ENCODE measurements at places on chromosomes 16 and 17. TPM values are rescaled to one million over a fixed set of nuclear protein-coding genes. Genes with fewer than 3 reads are reported as not detected.
A peak's percentile ranks its signal among the peaks of the same experiment; 100 is the strongest.

GRCh38 chr16:58389724-58390123 lies 2.5 kb upstream of the GINS3 start:
- DNase-seq: no peak
- H3K36me3 ChIP-seq: no peaks in the 10 kb centered on the region
- no peak overlapping the region for H3K27ac ChIP-seq
- H3K4me3 ChIP-seq: no peak overlapping the region

- H3K4me3 ChIP-seq: peak overlapping the region; percentile 75
- H3K27me3 ChIP-seq: no peaks in the 10 kb centered on the region
- peaks cover 4% of the 10 kb centered on the region for H3K36me3 ChIP-seq
- DNase-seq: no peak
Observed at GRCh38 chr17:7560172-7561027, 1.3 kb upstream of the SENP3 start.

DNA sequence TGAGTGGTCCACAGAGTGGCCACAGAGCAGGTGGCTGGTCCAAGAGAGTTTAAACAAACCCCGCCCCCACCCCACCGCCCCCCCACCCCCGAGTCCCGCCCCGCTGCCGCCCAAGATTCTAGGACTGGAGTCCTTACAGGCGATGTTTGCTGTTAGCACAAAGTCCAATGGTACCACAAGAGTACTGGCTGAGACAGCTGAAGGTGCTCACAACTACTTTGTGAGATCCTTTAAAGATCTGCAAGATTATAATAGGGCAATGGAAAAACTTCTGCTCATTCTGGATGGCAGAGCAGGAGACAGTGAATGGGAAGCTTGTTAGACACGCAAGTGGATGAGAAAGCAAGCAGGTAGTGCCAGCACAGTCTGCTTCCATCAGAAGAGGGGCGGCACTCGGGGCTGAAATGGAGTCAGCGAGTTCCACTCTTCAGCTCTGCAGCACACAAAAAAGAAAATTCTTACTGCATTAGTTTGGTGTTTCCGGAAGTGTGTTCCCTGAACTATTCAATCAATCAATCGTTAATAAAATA lies 4.7 kb upstream of the TEKT3 start:
- DNase-seq: no peak
- no peak overlapping the region for H3K4me3 ChIP-seq

- H3K4me1 ChIP-seq: no peaks in the 10 kb centered on the region
- H3K4me3 ChIP-seq: no peak overlapping the region
- no peaks in the 10 kb centered on the region for H3K36me3 ChIP-seq
- H3K27ac ChIP-seq: peak overlapping the region; percentile 57
Observed at GRCh38 chr16:77336637-77337036, 98.2 kb downstream of the ADAMTS18 start.

GRCh38 chr16:31010585-31011325 lies at the start of gene STX1B:
Gene STX1B (minus strand): TSS chr16:31010638. CDS start chr16:31010396, 242 bp downstream.
- no peaks in the 10 kb centered on the region for H3K27me3 ChIP-seq
- DNase-seq: no peak
- no peak within 1 kb of the TSS for H3K4me3 ChIP-seq
- no peaks in the 10 kb centered on the region for H3K36me3 ChIP-seq
- peaks cover 6% of the 10 kb centered on the region for H3K4me1 ChIP-seq

MT1G gene
- 2.2 TPM for total RNA-seq

- H3K4me3 ChIP-seq: no peak overlapping the region
- H3K27me3 ChIP-seq: no peaks in the 10 kb centered on the region
- no peaks in the 10 kb centered on the region for H3K4me1 ChIP-seq
- DNase-seq: peak; percentile 10
- no peak overlapping the region for H3K27ac ChIP-seq
Observed at GRCh38 chr16:5633845-5634440, 536.3 kb upstream of the EEF2KMT start.

- no peaks in the 10 kb centered on the region for H3K27me3 ChIP-seq
- no peak overlapping the region for H3K4me3 ChIP-seq
- H3K27ac ChIP-seq: no peak overlapping the region
- no peaks in the 10 kb centered on the region for H3K36me3 ChIP-seq
Observed at GRCh38 chr16:11006656-11007055, 62.3 kb downstream of the CLEC16A start.

GRCh38 chr16:87172632-87173031 lies 144.6 kb downstream of the C16orf95 start:
- H3K27ac ChIP-seq: no peak overlapping the region
- no peaks in the 10 kb centered on the region for H3K27me3 ChIP-seq
- no peaks in the 10 kb centered on the region for H3K4me1 ChIP-seq
- no peaks in the 10 kb centered on the region for H3K36me3 ChIP-seq

ATMIN gene
- total RNA-seq: 28.4 TPM

KRTAP4-3 gene
- not detected for total RNA-seq

DNA sequence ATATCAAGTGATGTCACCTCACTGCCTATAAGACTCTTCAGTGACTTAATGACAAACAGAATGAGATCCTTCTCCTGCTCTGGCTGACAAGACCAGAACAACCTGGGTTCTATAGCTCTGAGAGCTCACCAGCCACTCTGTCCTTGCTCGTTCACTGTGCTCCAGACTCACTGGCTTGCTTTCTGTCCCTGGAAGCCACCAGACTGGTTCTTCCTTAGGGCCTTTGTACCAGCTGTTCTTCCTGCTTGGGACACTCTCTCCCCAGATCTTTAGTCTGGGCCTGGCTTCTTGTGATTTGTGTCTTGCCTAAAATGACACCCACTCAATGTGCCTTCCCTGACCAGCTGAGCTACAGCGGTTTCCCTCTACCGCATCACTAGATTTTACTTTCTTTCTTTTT lies 76.1 kb downstream of the FTO start:
- no peaks in the 10 kb centered on the region for H3K27me3 ChIP-seq
- no peak for DNase-seq
- peaks cover 65% of the 10 kb centered on the region for H3K4me1 ChIP-seq
- H3K4me3 ChIP-seq: no peak overlapping the region

GRCh38 chr17:81831563-81831956 lies 1.5 kb downstream of the MCRIP1 start:
- H3K27ac ChIP-seq: peak overlapping the region; percentile 86
- H3K27me3 ChIP-seq: no peaks in the 10 kb centered on the region
- no peak for DNase-seq
- H3K36me3 ChIP-seq: no peaks in the 10 kb centered on the region
- peaks cover 18% of the 10 kb centered on the region for H3K4me1 ChIP-seq

- H3K4me3 ChIP-seq: no peak overlapping the region
- no peaks in the 10 kb centered on the region for H3K36me3 ChIP-seq
- H3K27ac ChIP-seq: no peak overlapping the region
- DNase-seq: no peak
- no peaks in the 10 kb centered on the region for H3K27me3 ChIP-seq
- H3K4me1 ChIP-seq: no peaks in the 10 kb centered on the region
Observed at GRCh38 chr16:79509211-79509631, 91.3 kb downstream of the MAF start.

CDK5R1 gene
- total RNA-seq: 7.9 TPM

DNA sequence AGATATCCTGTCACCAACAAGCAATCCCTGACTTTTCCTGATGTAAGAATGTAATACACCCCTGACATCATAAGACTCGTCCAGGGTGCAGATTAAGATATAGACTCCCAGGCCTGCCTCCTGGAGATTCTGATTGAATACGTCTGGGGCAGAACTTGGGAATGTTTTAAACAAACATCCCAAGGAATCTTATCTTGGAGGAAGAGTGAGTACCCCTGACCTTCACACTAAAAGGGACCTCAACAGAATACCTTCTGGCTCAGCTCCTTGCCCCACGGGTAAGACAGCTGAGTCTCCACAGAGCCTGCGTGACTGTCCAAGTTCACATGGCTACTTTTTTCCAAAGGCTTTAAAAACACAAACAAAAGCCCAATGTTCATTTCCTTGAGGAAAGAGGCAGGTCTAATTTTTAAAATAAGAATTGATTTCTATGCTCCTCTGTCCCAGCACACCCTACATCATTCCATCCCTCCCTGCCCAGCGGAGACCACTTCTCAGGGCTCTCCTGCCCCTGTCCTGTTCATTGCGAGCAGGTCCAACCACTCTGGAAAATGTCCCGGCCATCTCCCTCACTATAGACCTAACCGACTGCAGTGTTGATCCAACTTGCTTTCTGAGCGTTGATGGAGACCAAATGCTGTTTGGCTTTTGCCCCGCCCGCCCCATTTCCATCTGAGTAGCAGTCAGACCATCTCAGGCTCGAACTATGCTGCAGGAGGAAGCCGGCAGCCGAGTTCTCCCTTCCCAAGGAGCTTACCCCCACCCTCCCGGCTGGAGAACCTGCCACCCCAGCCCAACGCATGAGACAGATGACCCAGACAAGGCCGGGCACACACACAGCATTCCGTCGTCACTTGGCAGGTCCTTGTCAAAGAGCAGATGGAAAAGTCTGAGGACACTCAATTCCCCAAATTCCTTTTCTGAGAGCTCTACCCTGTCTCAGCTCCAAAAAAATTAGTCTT lies 44.1 kb upstream of the MYH10 start:
- H3K4me3 ChIP-seq: no peak overlapping the region
- no peak overlapping the region for H3K27ac ChIP-seq
- no peaks in the 10 kb centered on the region for H3K36me3 ChIP-seq
- no peaks in the 10 kb centered on the region for H3K4me1 ChIP-seq

TBC1D3G gene
- 0.15 TPM for total RNA-seq

- no peak overlapping the region for H3K27ac ChIP-seq
- peaks cover 32% of the 10 kb centered on the region for H3K4me1 ChIP-seq
- no peaks in the 10 kb centered on the region for H3K27me3 ChIP-seq
- no peaks in the 10 kb centered on the region for H3K36me3 ChIP-seq
Observed at GRCh38 chr16:81517629-81518438, 73.2 kb downstream of the CMIP start.

GRCh38 chr16:78098595-78099270 lies 721 bp upstream of the WWOX start:
- H3K27ac ChIP-seq: peak overlapping the region; percentile 80
- H3K36me3 ChIP-seq: no peaks in the 10 kb centered on the region
- no peaks in the 10 kb centered on the region for H3K27me3 ChIP-seq
- peaks cover 4% of the 10 kb centered on the region for H3K4me1 ChIP-seq

- H3K4me1 ChIP-seq: peaks cover 31% of the 10 kb centered on the region
- peaks cover 13% of the 10 kb centered on the region for H3K36me3 ChIP-seq
- DNase-seq: no peak
- H3K4me3 ChIP-seq: no peak overlapping the region
- H3K27ac ChIP-seq: peak overlapping the region; percentile 84
Observed at GRCh38 chr17:60077226-60077625, 1.5 kb downstream of the HEATR6 start.

GRCh38 chr17:9568957-9569588 lies 6.5 kb downstream of the STX8 start:
- no peaks in the 10 kb centered on the region for H3K36me3 ChIP-seq
- H3K4me3 ChIP-seq: no peak overlapping the region
- no peak overlapping the region for H3K27ac ChIP-seq
- H3K4me1 ChIP-seq: no peaks in the 10 kb centered on the region
- no peaks in the 10 kb centered on the region for H3K27me3 ChIP-seq
- no peak for DNase-seq

PYCARD gene
- total RNA-seq: 99.4 TPM

CNTNAP4 gene
- not detected for total RNA-seq
